ENCODE measurements at places on chromosomes 11 and 22.

- DNase-seq, result peak; percentile 59
Measured at GRCh38 chr11:12377106-12377823, at the start of gene PARVA. Gene PARVA, plus strand, starts transcription at chr11:12377571. Its CDS starts 77 bp downstream, at chr11:12377648.

DNA sequence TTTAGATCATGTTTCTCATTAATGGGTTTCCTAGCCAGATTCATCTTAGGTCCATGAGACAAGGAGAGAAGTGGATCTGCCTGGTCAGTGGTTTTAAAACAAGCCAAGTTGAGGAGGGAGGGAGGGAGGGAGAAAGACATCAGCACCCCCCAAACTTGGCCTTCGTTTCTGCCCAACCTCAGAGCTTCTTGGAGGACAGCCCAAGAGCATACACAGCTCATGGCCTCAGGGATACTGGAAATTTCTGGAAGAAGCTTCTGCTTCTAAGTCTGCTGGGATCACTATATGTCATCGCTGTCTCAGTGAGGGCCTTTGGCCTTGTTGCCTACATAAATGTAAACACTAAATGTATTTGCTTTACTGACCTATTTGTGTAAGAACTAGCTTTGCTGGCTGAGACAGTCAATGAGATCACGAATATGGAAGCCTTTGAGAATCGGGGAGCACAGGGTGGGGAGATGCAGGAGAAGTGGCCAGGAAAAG is 375.1 kb downstream of the BUD13 start:
- DNase-seq, result no peak

- DNase-seq, result no peak
Measured at GRCh38 chr11:68438658-68439259, 21.8 kb upstream of the PPP6R3 start.

DNA sequence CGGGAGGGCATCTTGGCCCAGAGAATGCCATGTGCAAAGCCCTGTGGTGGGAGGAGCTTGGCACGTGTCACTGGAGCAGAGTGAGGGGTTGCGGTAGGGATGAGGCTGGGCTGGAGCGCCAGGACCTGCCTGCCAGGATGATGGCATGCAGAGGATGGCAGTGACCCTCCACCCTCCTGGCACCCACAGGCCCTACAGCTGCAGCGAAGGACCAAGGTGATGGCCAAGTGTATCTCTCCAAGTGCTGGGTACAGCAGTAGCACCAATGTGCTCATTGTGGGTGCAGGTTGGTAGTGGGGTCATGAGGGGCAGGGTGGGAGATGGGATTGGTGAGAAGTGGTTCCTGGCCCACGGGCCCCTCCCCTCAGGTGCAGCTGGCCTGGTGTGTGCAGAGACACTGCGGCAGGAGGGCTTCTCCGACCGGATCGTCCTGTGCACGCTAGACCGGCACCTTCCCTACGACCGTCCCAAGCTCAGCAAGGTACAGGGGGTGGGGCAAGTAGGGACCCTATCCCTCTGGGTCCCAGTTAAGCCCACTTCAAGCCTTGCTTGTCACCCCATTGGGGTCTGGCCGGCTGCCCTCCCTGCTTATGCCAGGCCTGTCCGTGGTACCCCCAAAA is 7.4 kb downstream of the AIFM3 start:
- no peak for DNase-seq

GRCh38 chr11:119755356-119756071 is 26.5 kb upstream of the NECTIN1 start:
- DNase-seq, result no peak

DNA sequence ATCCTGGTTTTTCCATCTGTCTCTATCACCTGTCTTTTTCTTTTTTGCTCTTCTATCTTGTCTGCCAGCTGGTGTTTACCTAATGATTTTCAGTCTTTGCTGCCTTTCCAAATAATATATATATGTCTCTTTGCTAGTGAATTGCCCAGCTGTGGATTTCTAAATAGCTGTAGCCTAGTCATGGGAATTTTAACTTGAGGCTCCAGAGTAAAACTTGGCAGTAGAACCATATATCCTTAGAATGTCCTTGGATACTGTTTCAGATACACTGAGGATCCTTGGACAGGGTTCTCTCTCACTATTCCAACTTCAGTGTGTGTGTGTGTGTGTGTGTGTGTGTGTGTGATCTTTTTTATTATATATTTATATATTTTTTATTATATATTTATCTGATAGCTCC is 2285.3 kb downstream of the LRRC4C start:
- no peak for DNase-seq

DNA sequence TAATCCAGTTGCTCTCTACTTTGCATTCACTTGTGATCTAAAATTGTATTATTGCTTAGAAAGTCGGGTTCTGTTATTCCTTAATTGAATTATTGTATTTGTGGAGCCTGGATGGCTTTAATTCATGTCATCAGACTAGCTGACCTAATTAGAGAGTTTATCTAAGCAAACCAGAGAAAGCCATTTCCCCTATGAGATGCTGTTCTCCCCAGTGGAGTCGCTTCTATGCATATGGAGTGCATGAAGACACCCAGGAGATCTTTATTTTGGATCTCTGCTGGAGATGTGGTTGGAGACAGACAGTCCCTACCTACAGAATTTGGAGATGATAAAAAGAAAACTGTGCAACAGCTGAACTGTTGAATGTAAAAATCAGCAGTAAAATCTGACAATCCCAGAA is 45.2 kb upstream of the MYO18B start:
- DNase-seq, result no peak

- DNase-seq, result no peak
Measured at GRCh38 chr11:102419181-102419580, 33.4 kb downstream of the TMEM123 start.

DNA sequence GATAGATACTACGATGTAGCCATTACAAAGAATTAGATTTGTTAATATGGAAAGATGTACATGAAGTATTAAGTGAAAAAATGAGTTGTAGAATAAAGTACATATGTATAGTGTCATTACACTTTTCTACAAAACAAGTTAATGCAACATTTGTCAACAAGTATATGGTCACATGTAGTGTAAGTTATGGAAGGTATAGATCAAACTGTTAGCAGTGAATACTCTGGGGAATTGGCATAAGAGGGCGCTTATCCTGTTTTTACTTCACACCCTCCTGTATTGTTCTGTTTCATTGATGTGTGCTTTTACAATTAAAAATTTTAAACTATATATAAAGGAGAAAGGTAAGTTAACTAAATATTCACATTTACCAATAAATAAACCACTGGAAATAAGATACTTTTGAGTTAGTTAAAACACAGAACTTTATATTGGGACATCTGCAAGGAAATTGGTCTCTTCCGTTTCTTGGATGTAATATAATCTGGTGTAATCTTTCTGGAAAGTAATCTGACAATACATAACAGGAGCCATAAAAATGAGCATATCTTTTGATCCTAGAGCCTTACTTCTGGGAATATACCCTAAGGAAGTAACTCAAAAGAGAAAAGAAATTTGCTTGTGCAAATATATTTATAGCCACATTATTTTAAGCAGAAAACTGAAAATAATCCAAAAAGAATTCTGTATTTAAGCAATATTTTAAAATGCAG is 34.5 kb downstream of the CSTPP1 start:
- DNase-seq, result no peak

DNA sequence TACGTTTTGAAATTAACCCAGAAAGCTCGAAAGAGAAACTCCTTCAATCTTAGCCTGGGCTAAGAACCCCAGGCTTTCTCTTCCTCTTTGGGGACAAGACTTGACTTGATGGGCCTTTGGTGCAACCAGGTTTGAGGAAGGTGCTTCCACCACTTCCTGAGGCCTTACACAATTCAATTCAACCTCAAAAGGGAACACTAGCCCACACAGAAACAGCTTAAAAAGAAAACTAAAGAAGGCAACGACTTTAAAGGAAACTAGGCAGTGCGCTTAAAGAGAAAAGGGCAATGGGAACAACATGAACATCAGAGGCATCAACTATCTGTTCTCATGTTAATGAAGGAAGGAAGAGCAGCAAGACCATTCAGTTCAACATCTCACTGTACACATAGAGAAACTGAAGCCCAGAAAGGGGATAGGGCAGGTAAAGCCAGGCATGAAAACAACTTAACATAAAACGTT is 24.8 kb downstream of the PAK1 start:
- no peak for DNase-seq

- DNase-seq, result no peak
Measured at GRCh38 chr11:96185220-96185768, 157.7 kb downstream of the MAML2 start.

GRCh38 chr11:112267188-112267591 is 6.5 kb upstream of the PLET1 start:
- DNase-seq, result no peak

GRCh38 chr11:117752721-117753237 is 44.2 kb downstream of the DSCAML1 start:
- DNase-seq, result no peak

DNA sequence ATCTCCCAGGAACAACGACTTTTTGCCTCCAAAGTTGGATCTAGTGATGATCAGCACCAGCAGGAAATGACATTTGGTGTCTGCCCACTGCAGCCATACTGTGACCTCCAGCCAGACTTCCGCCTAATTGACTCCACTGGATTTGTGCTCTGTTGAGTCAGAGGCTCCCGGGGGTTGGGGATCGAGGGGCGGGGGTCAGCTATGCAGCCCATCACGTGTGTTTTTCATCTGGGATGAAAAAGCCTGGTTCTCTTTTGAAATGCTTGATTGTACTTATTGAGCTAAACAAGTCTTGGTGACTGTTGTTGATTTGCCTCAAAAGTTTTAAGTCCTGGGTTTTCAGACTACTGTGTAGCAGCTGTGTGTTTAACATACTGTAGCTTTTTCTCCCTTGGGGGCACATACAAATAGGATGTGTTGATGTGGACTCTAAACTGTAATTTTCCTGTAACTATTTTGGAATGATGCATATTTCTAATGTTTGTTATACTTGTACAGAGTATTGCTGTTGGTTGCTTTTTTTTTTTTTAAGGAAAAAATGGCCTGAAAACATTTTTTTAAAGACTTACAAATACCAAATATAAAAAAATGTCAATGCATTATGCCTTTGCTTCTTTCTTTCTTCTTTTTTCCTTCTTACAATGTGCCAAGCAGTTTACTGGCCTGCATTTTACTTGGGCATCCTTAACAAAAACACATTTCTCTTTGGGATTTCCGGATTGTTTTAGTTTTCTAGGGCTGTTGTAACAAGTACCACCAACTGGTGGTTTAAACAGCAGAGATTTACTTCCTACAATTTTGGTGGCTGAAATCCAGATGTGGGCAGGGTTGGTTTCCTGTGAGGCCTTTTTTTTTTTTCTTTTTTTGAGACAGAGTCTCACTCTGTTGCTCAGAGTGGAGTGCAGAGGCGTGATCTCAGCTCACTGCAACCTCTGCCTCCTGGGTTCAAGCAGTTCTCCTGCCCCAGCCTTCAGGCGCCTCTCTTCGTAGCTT is 46.1 kb upstream of the OR4B1 start:
- no peak for DNase-seq

DNA sequence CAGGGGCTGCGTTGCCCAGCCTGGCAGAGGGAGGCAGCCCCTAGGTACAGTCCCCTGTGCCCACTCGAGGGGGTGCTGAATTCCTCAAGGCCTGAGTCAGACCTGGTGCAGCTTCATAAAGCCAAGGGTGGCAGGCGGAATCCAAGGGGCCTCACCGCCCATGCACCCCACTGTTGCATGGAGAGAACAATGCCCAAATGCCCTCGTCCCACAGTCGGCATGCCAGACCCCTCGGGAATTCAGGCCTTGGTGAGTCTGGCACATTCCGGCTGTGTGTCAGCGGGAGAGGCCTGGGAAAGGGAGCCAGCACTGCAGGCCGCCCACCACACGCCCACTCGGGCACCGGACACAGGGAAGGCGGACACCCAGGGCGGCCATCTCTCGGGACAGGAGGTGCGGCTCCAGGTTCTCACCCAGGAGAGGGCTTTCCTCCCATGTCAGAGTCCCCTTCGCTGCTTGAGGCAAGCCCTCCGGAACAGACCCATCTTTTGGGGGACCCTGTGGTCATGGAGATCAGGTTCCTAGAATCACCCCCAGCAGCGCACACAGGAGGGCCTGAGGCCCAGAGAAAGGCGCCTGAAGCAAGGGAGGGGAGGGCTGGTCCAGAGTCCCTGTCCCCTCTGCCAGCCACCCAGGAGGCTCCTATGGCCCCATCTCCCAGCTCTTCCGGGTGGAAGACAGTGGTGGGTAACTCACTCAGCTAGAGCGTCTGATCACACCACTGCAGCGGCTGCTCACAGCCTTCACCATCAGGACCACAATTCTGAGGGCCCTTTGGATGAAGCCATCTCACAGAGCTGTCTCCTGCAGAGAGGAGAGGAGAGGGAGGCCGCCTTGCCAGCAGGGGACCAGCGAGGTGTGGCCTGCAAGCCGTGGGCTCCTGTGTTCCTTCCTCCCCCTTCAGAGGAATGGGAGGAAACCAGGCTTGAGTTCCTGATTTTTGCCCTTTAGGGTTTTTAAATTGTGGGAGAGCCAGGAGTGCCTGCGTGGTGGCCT is 31.6 kb upstream of the KCNQ1OT1 start:
- no peak for DNase-seq

DNA sequence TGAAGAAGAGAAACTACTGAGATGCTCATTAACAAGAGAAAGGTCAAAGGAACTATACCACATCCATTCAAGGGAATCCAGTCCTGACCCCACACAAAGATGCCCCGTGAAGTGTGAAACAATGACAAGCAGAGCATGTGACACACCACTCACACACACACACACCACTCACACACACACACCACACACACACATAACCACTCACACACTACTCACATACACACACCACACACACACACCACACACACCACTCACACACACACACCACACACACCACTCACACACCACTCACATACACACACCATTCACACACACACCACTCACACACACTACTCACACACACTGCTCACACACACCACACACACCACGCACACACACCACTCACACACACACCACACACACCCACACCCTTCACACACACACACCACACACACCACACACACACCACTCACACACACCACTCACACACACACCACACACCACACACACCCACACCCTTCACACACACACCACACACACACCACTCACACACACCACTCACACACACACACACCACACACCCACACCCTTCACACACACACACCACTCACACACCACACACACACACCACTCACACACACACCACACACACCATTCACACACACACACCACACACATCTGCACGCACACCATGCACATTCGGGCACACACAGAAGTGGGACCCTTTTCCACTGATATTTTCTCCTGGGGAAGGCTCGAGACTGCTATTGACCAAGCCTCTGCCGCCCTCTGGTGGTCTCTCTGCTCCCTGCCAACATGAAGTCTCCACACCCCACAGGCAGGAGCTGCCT is 32.0 kb upstream of the COMT start:
- DNase-seq, result peak; percentile 34

GRCh38 chr11:92136797-92137196 is 87.8 kb upstream of the FAT3 start:
- no peak for DNase-seq

- no peak for DNase-seq
Measured at GRCh38 chr11:45663486-45664375, 1.7 kb downstream of the CHST1 start.

DNA sequence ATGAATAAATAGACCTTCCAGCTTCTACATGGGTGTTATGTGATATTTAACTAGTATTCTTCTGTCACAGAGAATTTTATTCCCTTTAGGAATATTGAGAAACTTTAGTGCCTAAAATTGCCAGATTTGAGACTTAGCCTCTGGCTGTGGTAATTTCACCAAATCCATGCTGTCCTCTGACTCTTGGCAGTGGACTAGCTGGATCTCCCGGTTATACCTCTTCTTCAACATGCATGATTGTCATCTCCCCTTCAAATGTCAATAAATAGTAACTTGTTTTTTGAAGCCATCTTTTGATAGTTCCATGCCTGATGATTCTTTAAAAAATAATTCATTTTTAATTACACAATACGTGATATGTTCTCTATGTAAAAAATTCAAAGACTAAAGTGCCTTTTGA is 8.4 kb downstream of the AQP11 start:
- no peak for DNase-seq

All from fibroblast of skin of left biceps (primary cell).